BJ (cell line): ENCODE measurements at places on chromosomes 13 and 19.

- no peak for DNase-seq
These were observed 6.4 kb downstream of the RPL21 start for GRCh38 chr13:27257648-27258253.

GRCh38 chr13:31367410-31367809 lies 167.6 kb downstream of the B3GLCT start:
- no peak for DNase-seq

GRCh38 chr13:34914416-34914815 lies 27.7 kb upstream of the NBEA start:
- no peak for DNase-seq

DNA sequence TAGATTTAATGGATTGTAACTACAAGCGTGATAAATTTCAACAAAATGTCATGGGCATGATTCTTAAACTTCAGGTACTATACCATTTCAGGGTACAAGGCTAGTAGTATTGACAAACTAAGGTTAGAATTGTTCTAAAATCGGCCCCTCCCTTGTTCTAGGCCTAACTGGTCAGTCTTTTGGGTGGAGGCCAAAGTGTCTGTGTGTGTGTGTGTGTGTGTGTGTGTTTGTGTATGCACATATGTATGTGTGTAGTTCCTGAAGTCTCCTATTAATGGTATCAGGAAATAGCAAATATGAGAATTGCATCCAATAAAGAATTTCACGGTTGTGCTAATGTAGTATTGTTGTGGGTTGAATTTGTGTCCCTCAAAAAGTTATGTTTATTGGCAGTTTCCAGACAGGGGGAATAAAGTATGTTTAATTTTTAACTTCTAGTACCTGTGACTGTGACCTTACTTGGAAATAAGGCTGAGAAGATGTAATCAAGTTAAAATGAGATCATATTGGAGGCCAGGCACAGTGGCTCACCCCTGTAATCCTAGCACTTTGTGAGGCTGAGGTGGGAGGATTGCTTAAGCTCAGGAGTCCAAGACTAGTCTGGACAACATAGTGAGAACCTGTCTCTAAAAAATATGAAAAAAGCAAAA lies 119.2 kb downstream of the KLF5 start:
- no peak for DNase-seq

DNA sequence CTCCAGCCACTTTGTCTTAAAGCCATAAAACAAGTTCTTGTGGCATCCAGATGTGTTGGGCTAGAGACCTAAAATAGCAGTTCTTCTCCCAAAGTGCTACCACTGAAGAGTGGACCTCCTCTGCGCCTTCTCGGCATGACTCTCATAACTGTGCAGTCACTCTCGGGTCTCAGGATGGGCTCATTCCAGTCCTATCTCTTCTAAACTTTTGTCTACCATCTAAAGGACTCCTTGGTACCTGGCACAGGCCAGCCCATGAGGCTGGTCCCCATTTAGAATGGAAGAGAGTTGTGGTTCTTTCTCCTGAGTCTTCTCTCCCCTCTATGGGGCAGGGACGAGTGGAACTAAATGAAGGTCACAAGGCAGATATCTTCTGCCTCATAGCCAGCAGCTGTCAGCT lies 272.0 kb upstream of the TMTC4 start:
- no peak for DNase-seq

DNA sequence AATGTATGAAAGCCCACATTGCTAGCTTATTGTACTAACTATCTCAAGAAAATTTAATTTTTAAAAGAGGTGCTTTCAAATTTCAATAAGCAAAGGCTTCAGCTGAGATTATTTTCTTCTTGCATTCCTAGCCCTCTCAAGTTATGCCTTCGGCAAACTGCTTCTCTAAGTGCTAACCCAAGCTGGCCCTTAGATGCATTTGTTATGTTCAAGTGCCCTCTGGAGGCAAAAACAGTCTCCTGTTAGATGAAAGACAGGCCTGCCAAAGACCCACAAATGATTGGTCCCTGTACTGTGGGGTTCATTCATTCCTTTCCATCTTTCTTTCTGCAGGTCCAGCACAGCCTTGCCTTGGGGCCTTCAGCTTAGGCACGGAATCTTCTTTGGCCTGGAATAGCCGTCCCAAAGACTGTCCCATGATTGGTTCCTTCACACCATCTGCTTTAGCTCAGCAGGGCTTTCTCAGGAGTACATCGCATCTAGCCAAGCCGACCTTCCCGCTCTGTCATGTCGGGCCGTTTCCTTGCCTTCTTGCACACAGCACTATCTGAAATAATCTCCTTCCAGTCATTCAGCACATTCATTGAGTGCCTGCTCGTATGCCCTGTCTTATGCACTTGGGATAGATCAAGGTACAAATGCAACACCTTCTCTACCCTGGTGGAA lies 26.4 kb upstream of the TPTE2 start:
- no peak for DNase-seq

DNA sequence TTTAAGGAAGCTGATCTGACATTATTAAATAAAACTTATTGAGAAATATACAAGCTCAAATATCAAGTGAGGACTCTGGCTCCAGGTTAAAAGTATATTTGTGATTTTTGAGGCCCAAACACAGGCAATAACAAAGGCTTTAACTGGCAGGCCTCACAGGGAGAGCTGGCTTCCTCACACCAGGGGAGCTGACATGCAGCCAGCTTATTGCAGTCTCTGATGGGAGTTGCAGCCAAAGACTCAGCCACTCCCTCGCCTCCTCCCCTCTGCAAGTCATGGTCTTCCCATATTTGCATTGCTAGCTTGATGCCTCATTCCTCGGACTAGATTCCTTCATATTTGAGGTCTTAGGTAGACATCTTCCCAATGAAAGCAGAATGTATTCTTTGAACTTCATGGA lies 647.1 kb upstream of the SLITRK6 start:
- DNase-seq = no peak

GRCh38 chr13:22107549-22107948 lies 436.7 kb downstream of the FGF9 start:
- no peak for DNase-seq

DNA sequence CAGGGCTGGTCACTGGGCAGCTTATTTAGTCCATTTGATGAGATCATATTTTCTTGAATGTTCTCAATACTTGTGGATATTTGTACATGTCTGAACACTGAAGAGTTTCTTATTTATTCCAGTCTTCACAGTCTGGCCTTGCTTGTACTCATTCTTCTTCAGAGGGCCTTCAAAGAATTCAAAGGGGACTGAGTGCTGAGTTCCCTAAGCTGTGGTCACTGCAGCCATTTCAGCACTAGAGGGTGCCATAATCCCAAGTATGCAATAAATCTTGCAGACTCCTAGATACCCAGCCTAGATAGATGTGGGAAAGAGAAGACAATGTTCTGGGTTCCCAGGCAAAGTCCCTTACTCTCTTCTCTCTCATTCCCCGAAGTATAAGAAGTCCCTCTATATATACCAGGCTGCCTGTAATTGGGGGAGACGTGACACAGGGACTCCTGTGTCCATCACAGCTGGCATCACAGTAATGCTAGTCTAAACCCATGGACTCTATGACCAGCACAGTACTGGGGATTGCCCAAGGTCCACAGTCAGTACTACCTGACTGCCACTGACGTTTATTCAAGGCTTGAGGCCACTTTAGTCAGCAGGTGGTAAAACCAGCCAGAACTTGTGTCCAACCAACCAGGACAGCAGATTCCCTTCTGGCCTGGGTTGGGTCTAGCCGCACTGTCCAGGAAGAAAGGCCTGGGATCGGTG lies 8.9 kb upstream of the VN1R1 start:
- DNase-seq = no peak

DNA sequence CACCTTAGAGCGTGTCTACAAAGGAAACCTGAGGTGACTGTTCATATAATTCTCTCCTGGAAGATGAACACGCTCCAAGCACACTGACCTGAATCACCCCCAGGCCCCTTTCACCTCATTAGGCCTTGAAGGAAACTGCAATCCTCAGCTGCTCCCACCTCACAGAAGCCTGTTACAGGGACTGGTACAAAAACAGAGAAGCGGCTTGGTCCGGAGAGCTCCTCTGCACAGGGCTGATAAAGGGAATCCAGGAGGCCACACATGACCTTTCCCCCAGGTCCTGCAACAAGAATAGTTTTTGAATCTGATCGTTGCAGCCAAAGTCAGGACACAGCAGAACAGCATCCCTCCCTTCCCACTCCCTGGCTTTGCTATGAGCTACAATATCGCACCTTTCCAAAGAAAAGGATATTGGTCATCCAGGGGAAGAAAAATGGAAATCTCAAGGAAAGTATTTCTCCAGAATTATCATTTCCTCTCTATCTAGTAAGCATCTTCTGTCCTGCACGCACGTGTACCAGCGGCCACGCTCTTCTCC lies 666.7 kb downstream of the UQCRFS1 start:
- no peak for DNase-seq

DNA sequence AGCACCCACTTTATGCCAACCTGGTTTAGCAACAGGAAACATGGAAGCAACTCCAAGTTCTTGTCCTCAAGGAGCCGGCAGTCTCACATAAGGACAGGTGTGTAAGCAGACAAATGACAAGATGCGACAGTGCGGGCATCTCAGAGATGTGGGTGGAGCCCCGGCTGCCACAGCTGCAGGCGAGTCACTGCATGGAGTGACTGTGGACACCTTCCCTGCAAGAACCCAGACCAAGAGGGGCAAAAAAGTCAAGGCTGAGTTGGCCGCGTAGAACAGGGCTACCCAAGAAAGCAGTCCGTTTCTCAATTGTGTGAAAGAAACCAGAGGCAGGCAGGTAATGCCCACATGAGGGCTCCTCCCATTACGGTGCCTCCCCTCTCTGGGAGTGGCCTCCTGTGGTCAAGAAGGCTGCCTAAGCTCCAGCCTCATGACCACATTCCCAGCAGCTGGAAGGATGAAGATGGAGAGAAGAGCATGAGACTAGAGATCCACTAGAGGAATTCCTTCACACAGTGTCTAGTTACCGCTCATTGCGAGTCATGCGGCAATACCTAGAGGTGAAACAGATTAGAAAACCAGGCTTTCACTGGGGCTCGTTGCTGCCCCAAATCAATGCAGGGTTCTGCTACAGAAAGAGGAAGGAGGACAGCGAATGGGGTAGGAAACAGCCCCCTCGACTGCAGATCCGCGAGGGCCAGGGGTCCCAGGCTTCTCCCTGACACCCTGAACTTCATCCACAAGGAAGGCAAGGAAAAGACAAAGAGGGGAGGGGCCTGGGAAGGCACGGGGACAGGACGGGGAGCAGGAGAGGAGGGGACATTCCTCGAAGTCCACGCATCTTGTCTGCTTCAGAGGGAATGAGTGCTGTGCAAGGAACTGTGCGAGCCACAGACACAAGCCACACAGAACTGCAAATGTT lies 80.2 kb downstream of the SPACA7 start:
- DNase-seq = no peak

DNA sequence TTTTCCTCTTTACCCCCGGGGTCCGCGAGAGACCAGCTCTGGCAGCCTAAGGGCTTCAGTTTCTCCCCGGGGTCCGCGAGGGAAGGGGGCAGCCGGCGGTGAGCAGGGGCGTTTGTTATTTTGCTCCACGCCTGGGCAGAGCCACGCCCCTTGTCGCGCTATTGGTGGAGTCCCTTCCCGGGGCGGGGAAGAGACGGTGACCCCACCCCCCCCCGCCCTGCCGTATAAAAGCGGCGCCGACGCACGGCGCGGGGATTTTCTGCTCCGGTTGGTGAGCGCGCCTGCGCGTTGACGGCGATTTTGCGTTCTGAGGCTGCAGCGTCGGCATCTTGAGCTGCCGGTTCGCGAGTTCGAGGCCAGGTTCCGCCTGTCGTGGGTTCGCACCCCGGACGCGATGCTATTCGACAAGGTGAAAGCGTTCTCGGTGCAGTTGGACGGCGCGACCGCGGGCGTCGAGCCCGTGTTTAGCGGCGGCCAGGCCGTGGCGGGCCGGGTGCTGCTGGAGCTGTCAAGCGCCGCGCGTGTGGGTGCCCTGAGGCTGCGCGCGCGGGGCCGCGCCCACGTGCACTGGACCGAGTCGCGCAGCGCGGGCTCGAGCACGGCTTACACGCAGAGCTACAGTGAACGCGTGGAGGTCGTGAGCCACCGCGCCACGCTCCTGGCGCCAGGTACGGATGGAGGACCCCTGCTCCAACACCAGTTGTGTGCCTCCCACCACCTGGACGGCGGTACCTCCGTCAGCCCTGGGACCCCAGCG lies at the start of gene ARRDC2:
ARRDC2 (plus strand) TSS at position 254 of the 757 bp plus-strand sequence; CDS start at position 395, 141 bp downstream.
- peak; percentile 42 for DNase-seq

GRCh38 chr19:49687566-49688316 lies 1.7 kb upstream of the ADM5 start:
- DNase-seq = no peak

GRCh38 chr13:26882731-26883130 lies 122.1 kb upstream of the GPR12 start:
- no peak for DNase-seq

- no peak for DNase-seq
These were observed 7.6 kb downstream of the PRSS57 start for GRCh38 chr19:687569-688166.

- no peak for DNase-seq
These were observed 654 bp downstream of the STAP2 start for GRCh38 chr19:4337906-4338440.

GRCh38 chr19:604355-604754 lies 14.7 kb downstream of the HCN2 start:
- no peak for DNase-seq

- no peak for DNase-seq
These were observed 1.6 kb downstream of the PLEKHG2 start for GRCh38 chr19:39413911-39414608.

GRCh38 chr13:94169454-94170144 lies 309.9 kb downstream of the DCT start:
- DNase-seq = no peak

DNA sequence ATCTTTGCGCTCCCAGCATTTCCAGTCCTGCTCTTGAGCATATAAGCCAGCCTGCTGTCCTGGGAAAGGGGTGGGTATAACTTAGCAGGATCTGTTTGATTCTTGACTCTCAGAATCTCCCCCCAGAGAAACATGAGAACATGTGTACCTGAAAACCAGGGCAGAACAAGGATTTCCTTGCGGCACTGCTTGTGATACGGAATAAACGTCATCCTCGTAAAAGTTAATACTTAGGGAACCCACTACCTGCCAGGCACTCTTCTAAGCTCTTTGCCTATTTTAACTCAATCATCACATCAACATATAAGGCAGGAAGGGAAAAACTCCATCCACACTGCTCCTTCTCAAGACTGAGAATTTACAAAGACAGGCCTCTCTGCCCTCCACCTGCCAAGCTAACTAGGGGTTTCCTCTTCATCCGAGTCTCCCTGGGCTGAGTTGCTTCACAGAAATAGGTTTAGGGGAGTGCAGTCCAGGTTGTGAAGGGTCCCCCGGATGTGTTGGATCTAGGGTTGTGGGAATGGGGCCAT lies 1.1 kb downstream of the ZNF653 start:
- DNase-seq = no peak

DNA sequence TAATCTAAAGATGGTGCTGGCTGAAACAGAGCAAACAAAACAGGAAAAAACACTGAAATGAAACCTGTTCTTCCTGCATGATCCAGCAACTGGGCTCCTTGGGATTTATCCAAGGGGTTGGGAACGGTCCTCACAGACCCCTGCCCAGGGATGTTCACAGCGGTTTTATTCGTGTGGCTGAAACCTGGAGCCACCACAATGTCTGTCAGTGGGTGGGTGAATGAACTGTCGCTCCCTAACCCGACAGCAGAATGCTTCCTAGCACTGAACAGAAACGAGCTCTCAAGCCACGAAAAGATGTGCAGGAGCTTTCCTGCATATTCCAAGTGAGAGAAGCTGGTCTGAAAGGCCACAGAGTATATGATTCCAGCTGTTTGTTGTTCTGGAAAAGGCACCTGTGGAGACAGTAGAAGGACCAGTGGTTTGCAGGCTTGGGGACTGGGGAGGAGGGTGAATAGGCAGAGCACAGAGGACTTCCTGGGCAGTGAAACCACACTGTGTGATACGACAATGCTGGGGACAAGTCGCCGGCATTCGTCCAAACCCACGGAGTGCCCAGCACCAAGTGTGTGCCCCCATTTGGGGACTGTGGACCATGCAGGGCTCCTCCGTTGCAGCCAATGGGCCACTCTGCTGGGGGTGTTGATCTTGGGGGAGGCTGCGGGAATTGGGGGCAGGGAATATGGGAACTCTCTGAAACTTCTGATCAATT lies 73.9 kb downstream of the TEX29 start:
- no peak for DNase-seq
